ENCODE measurements at places on chromosomes 4 and X.

DNA sequence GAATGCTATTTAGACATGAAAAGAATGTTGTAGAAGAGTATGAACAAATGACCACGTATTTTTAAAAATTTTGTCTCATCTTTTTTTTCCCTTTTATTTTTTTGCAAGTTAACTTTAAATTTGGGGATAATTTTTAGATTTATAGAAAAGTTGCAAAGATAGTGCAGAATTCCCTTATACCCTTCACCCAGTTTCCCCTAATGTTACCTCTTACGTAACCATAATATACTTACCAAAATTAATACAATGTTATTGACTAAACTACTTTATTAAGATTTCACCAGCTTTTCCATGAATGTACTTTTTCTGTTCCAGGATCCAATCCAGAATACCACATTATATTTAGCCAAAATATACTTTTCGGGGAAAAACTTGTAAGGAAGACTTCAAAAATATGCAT, 12.3 kb downstream of the CHRNA9 start:
- no peaks in the 10 kb centered on the region for H3K27me3 ChIP-seq
- H3K4me3 ChIP-seq = no peak overlapping the region
- DNase-seq = no peak
- no peaks in the 10 kb centered on the region for H3K36me3 ChIP-seq
- H3K27ac ChIP-seq = no peak overlapping the region

GRCh38 chr4:94531991-94532789, 80.4 kb downstream of the PDLIM5 start:
- no peak for DNase-seq
- no peaks in the 10 kb centered on the region for H3K36me3 ChIP-seq
- no peaks in the 10 kb centered on the region for H3K27me3 ChIP-seq

- H3K4me1 ChIP-seq = no peaks in the 10 kb centered on the region
- no peak overlapping the region for H3K27ac ChIP-seq
- H3K27me3 ChIP-seq = no peaks in the 10 kb centered on the region
- H3K36me3 ChIP-seq = no peaks in the 10 kb centered on the region
- H3K4me3 ChIP-seq = no peak overlapping the region
These were observed 223.1 kb downstream of the KDR start for GRCh38 chr4:54902271-54902670.

GRCh38 chrX:13153796-13154195, 109.4 kb upstream of the FAM9C start:
- H3K27ac ChIP-seq = no peak overlapping the region
- DNase-seq = no peak
- no peaks in the 10 kb centered on the region for H3K36me3 ChIP-seq
- H3K27me3 ChIP-seq = no peaks in the 10 kb centered on the region
- no peak overlapping the region for H3K4me3 ChIP-seq
- H3K4me1 ChIP-seq = no peaks in the 10 kb centered on the region
